ENCODE measurements at places on chromosomes 7 and 10.
A peak's percentile ranks its signal among the peaks of the same experiment; 100 is the strongest.

- no peak for DNase-seq
Measured at GRCh38 chr7:21777921-21778320, 167.8 kb downstream of the CDCA7L start.

GRCh38 chr10:80504897-80505465 lies 32.7 kb upstream of the SH2D4B start:
- DNase-seq = no peak

DNA sequence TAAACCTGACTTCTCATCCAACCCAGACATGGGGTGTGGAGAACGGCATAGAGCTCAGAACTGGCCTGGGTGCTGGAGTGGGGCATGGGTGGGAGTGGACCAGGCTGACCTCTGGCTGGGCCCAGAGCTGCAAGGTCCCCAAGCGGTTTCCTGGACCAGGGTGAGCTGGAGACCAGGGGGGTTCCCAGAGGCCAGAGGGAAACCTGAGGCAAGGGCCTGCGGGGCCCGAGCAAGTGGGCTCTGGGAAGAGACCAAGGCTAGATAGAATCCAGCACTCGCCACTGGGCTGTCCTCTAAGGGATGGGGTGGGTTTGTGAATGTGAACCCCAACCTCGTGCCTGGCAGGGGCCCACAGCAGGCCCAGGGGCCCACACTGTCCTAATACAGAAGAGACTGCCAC lies 39.4 kb upstream of the RET start:
- no peak for DNase-seq

GRCh38 chr7:33903791-33904680 lies 1.3 kb upstream of the BMPER start:
- no peak for DNase-seq

- peak; percentile 17 for DNase-seq
Measured at GRCh38 chr10:11603741-11604140, 7.7 kb downstream of the USP6NL start.

- DNase-seq = no peak
Measured at GRCh38 chr10:114398587-114399331, 5.5 kb downstream of the AFAP1L2 start.

- no peak for DNase-seq
Measured at GRCh38 chr10:33423154-33423529, 88.7 kb upstream of the NRP1 start.

DNA sequence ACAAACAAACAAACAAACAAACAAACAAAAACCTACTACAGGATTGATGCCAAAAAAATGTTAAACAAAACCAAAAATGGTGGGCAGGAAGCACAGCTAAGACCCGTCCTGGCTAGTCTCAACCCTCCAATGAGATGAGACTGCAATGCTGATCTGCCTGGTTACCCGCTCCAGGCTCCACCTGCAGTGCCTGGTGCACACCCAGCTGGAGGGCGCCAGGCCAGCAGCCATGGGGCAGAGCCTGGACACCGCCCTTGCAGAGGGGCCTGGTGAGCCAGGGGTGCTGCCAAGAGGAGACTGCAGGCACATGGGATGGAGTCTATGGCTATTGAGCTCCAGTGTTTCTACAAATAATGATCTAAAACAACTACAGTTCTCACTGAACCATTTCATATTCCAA lies 107.0 kb downstream of the LARP4B start:
- no peak for DNase-seq

GRCh38 chr10:55048830-55049498 lies 247.9 kb upstream of the PCDH15 start:
- no peak for DNase-seq

GRCh38 chr7:132773527-132773956 lies 197.3 kb upstream of the PLXNA4 start:
- no peak for DNase-seq

DNA sequence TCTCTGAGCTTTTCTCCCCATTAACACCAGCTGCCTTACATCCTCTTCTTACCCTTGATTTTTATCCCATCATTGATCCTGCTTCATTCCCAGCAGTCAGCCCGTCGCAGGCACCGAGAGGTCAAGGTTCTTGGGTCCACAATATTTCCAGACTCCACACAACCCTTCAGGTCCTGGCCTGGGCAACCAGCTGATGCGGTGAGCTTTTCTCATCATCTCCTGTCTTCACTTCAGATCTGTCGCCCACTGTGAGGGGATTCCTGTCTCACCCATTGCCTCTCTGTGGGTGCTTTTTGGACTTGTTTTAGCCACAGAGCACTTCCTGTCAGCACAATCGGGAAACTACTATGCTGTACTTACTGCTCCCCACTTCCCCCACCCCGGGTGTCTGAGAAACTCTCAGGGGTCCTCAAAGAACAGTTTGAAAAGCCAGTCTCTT lies 8.4 kb upstream of the PVRIG start:
- DNase-seq = no peak

DNA sequence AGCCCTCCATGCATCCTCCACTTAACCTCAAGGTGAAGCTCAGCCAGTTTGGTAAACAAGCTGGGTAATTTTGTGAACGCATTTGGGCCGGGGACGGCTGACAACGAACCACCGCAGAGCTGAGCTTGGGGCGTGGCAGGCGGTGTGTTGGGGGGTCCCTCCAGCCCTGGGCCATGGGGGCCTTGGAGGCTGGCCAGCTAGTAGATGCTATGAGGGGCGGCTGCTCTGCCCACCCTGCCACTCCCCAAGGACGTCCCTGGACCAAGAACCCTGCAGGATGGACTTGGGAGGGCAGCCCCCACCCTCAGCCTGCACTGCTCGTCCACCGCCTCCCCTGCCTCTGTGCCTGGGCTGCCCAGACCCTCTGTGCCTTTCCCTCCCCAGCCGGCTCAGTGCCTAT lies 12.0 kb upstream of the SCART1 start:
- DNase-seq = no peak

DNA sequence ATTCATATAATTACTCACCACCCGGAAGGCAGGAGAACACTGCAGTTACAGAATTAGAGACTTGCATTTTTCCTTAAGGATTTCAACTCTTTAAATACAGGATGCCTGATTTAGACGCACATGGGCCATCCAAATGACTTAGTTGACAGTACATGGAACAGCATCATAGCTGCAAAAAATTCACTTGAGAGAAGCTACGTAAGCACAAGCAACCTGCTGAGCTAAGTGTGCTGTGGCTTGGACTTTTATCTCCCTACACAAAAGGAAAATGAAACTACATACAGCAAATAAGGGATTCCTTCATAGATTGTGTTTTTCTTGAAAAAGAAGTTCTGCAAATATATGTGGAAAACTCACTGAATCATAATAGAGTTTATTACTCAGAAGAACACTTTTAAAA lies 152.6 kb downstream of the POU6F2 start:
- no peak for DNase-seq

DNA sequence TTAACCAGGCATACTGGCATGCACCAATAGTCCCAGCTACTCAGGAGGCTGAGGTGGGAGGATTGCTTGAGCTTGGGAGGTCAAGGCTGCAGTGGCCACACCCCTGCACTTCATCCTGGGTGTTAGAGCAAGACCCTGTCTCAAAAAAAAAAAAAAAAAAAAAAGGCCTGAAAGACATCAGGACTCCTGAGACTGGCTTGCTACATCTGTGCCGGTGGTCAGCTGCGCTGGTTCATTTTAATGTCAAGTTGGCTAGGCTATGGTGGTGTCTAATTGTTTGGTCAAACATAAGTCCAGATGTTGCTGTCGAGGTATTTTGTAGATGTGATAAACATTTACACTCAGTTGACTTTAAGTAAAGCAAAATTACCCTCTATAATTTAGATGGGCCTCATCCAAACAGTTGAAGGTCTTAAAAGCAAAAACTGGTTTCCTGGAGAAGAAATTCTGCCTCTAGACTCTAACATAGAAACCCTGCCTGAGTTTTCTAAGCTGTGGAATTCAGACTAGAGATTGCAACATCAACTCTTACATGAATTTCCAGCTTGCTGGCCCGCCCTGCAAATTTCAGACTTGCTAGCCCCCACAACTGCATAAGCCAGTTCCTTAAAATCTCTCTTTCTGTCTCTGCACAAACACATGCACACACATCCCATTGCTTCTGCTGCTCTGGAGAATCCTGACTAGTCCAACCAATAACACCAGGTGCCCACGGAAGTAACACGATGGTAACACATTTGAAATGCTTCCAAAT lies 18.2 kb downstream of the MYOF start:
- no peak for DNase-seq

- DNase-seq = no peak
Measured at GRCh38 chr7:111540199-111540815, 22.0 kb downstream of the IMMP2L start.

GRCh38 chr10:44921061-44921460 lies 9.9 kb downstream of the TMEM72 start:
- DNase-seq = no peak

- no peak for DNase-seq
Measured at GRCh38 chr10:20354166-20354565, 537.9 kb downstream of the PLXDC2 start.

DNA sequence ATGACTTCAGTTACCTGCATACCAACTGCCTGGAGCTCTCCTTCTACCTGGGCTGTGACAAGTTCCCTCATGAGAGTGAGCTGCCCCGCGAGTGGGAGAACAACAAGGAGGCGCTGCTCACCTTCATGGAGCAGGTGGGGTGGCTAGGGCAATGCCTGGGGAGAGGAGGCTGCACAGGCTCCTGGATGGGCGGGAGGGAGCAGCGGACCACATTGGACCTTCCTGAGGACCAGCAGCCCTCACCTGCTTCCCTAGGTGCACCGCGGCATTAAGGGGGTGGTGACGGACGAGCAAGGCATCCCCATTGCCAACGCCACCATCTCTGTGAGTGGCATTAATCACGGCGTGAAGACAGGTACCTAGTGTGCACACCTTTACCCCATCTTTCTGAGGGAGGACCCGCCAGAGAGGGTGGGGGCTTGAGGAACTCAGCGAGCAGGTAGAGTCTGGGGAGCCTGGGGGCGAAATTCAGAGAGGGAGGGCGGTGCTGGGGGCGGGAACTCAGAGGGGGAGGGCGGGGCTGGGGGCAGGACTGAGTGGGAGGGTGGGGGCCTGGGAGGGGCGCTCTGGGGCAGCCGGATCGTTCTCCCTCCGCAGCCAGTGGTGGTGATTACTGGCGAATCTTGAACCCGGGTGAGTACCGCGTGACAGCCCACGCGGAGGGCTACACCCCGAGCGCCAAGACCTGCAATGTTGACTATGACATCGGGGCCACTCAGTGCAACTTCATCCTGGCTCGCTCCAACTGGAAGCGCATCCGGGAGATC lies 9.0 kb downstream of the AEBP1 start:
- DNase-seq = no peak

DNA sequence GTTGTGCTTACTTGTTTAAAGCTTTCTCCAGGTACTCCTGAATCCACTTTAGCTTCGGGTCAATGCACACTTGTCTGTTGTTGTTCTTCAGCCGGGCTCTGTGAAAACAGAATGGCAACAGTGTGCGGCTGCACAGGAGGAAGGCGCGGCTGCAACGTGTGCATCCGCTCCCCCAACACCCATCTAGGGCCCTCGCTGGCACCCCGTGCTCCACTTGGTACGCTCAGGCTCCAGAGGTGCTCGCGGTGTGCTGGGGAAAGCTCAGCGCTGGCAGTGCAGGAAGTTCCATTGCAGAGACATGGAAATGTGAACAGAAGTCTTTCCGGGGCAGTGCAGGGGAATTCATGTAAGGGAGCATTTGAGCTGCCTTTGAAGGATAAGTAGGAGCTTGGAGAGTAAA lies 6.3 kb downstream of the CXCL12 start:
- no peak for DNase-seq

DNA sequence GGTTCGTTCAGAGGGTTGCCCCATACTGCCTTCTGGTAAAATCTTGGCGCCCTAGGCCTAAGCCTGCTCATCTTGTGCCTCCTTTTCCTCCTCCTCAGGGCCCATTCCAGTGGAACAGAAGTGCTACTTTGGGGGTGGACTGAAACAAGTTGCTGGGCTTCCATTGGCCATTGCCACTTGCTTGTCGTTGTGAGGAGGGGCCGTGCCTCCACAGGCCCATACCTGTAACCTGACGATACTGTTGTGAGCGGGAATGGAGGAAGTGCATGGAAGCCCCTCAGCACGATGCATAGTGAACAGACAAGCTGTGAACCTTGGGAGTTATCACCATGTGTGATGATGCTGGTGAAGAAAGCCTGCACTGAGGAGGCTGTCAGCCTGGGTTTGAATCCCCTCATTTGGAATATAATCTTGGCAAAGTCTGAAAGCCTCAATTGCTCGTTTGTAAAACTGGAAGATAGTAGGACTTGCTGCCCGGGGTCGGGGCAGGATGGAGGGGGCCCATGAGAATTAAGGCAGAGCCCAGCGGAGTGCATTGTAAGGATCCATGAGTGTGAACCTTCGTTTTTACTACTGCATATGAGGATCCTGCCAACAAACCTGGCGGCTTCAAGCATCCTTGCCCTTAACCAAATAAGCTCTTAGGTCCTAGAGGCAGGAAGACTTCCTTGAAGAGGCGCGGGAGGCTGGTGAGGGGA lies 671 bp upstream of the PAPSS2 start:
- DNase-seq = no peak

GRCh38 chr10:86262688-86263181 lies 103.9 kb downstream of the GRID1 start:
- DNase-seq = no peak

GRCh38 chr10:486666-487322 lies 202.7 kb downstream of the DIP2C start:
- no peak for DNase-seq

DNA sequence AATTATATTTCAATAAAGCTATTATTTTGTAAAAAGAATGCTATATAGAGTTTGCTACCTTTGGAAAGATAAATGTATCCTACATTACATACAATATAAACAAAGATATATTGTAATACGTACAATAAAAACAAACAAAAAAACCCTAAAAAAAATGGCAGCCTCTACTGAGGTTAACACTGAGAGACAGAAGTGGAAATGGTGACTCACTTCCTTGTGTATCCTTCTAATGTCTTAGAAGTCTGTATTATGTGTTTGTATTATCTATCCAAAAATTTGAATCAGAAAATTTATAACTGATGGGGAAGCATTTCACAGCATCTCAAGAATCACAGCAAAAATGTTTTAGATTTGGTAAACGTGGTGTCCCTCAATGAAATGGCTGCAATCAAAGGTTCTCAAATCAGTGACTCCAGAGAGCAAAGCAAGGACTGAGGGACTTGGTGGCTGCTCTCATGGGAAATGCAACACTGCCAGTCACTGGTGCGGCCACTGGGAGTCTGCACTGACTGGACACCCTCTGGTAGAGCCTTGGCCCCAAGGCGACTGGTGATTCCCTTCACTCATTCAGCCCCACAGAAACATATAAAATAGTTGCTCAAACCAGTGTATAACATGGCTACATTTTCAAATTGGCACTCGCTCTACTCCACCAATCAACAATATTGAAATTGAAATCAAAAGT lies 53.8 kb downstream of the PANK1 start:
- DNase-seq = no peak

GRCh38 chr10:10313149-10313835 lies 704.4 kb upstream of the CELF2 start:
- DNase-seq = no peak

GRCh38 chr10:100359529-100360150 lies 12.6 kb downstream of the SCD start:
- no peak for DNase-seq

- no peak for DNase-seq
Measured at GRCh38 chr10:123103944-123104343, 31.8 kb upstream of the HMX3 start.

DNA sequence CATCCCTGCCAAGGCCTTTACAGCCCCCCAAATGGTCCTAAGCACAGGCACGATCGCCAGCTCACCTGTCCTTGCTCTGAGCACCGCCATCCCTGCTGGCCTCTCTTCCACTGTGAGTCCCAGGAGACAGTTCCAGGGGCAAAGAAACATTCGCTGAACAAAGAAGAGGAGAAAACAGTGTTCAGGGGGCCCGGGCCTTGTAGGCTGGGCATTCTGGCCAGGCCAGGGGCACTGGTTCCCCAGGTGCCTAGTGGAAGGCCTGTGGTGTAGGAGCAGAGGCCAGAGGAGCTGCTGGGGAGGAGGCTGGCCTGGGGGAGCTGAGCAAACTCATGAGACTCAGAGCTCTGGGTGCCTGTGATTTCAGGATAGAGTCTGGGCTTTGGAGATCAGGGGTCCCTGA lies 22.6 kb downstream of the AQP1 start:
- no peak for DNase-seq

All from KG1 (cell line).